HAP-1 (cell line): ENCODE measurements at places on chromosomes 2 and 18.

- peak; percentile 40 for DNase-seq
These were observed 3.7 kb upstream of the PPP3R1 start for GRCh38 chr2:68256093-68256450.

- DNase-seq: no peak
These were observed 206.8 kb upstream of the ERBB4 start for GRCh38 chr2:212745359-212745758.

GRCh38 chr18:74139411-74139810 is 8.2 kb downstream of the FBXO15 start:
- no peak for DNase-seq

DNA sequence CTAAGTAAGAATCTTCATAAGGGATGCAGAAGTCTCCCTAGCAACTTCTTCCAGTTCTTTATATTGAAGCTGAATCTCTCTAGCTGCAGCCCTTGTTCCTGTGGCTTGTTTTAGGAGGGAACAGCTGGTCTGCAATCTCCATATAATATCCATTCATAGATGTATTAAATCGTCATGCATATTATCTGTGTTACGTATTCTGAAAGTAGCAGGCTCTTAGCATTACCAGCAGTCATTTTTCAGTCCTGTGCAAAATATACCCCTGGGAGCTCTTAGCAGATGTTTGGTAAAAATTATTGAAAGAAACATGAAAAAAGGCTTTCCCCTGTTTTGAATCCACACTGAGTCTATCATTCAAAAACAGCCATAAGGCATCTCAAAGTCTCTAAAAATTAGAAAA is 385.3 kb downstream of the IRS1 start:
- no peak for DNase-seq

DNA sequence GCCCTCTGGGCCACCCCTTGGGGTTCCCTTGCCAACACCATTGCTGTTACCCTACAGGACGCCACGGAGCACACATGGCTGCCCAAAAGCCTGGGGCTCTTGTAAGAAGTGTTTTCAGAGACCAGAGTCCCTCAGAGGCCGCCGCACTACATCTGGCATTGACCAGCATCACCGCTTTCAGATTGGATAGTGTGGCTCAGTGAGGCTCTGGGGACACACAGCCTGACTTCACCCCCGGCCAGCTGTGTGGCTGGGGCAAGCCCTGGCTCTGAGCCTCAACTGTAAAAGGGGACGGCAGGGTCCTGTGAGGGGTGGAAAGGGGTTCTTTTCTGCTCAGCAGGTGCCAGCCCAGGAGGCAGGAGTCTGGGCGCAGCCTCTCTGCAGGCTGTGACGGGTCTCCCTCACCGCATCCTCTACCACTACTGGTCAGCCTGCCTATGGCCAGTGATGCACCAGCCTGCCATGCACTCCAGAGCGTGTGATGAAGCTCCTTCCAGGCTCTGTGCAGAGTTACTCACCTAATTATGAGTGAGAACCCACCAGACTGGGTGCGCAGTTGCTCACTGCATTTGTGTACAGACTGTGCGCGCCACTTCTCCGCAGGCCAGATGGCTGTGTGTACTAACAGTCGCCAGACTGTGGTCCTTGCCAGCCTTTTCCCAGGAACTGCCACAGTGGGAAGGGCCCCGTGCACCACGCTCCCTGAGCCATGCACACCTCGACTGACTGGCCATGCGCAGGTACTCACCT is 10.7 kb upstream of the OTOF start:
- no peak for DNase-seq

- peak; percentile 28 for DNase-seq
These were observed 278.8 kb downstream of the RND3 start for GRCh38 chr2:150208689-150209088.
